Stimulated activated CD4-positive, alpha-beta T cell treated with anti-CD3 and anti-CD28 coated beads, Interleukin-1b, Interleukin-23, amount 100 ng/mL, for 1 hour (primary cell): ENCODE measurements at places on chromosomes 11 and 22.

DNA sequence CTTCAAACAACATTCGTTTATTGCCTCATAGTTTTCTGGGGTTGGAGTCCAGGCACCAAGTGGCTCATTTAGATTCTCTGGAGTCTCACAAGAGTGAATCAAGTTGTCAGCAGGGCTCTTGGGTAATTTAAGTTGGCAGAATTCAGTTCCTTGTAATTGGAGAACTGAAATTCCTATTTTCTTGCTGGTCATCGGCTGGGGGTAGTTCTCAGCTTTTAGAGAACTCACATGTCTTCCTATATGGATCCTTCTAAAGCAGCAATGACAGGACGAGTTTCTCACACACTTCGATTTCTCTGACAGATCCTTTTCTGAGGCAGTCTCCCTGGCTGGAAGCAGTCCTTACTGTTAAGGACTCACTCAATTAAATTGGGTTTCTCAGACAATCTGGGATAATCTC lies 17.3 kb upstream of the OOSP4B start:
- no peak for DNase-seq

DNA sequence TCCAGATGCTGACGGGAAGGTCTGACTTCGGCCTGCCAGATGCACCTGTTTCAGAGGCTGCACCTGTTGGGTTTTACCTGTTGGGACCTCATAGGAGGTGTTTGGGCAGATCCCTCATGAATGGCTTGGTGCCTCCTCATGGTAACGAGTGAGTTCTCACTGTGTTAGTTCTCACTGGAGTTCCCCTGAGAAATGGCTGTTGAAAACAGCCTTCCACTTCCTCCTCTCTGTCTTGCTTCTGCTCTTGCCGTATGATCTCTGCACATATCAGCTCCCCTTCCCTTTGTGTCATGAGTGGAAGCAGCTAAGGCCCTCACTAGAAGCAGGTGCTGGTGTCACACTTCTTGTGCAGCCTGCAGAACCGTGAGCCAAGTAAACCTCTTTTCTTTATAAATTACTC lies 207.6 kb upstream of the SEZ6L start:
- no peak for DNase-seq

DNA sequence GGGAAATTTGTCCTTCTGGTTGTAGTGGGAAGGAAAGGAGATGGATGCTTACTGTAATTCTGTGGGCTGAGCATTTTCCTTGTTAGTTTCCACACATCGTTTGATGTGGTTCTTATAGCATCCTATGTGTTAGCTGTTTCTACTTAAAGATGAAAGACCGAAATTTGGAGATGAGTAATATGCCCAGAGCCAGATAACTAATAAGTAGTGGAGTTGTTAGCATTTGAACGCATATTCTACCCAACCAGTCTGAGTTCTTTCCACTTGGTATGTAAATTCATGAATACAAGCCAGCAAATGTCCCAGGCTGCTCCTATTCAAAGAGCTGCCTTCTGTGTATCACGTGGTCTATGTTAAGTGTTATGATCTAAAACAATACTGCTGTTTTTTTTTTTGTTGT lies 14.6 kb downstream of the SPECC1L start:
- no peak for DNase-seq

DNA sequence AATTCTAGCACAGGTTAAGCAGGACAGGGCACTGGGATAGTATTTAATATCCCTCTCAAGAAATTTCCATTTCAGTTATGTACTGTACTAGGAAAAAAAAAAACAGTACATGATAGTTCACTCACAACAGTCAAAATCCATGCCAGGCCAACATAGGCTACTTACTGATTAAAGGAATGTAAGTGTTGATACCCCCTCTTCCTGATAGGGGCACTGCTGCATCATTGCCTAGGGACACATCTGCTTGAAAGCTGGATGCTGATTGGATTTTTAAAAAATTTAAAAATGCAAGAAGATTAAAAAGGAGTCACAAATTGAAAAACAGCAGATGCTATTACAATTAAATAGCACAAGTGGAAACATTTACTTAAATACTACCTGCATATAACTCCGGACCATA lies 43.4 kb downstream of the APOL5 start:
- no peak for DNase-seq

GRCh38 chr11:104165014-104165413 lies 1.1 kb upstream of the PDGFD start:
- no peak for DNase-seq

DNA sequence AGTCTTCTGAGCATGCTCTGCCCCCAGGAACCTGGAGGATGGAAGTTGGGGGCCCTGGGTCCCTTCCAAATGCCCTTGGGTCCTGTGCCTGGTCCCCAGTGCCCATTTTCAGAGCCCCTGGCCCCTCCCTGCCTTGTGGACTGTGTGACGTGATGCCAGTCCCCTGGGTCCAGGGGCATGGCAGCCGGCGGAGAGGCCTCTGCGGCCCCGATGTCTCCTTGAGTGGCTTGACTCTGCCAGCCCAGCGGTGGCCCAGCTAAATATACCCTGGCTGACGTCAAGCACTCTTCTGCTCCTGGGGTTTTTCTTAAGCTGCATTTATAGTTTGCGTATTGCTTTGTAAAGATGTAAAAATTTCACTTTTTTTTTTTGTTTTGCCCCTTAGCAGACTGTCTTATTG lies 35.2 kb upstream of the PARVG start:
- DNase-seq, result no peak

DNA sequence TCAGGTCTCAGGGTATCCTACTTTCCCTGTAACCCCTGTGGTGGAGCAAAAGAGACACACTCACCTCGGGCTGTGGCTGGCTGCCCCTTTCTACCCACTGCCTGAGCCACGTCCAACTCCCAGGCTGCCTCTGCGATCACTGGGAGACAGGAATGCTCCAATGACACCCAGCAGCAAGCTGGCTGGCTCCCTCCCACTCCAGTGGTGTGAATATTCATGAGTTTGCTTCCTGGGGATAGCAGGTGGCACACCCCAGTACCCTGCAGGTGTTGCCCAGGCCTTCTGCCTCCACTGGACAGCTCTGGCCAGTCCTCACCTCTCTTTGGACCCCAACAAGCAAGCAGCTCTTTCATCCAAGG lies 9.7 kb downstream of the GAL3ST1 start:
- DNase-seq, result no peak

GRCh38 chr22:24592058-24592850 lies 619 bp downstream of the LRRC75B start:
- no peak for DNase-seq

- DNase-seq, result no peak
These were observed 126.1 kb downstream of the HIPK3 start for GRCh38 chr11:33383075-33383919.

GRCh38 chr22:32533265-32534111 lies 58.9 kb downstream of the FBXO7 start:
- no peak for DNase-seq

GRCh38 chr11:130947481-130947880 lies 31.2 kb upstream of the SNX19 start:
- DNase-seq, result no peak

GRCh38 chr11:116590844-116591570 lies 181.8 kb downstream of the BUD13 start:
- DNase-seq, result no peak

DNA sequence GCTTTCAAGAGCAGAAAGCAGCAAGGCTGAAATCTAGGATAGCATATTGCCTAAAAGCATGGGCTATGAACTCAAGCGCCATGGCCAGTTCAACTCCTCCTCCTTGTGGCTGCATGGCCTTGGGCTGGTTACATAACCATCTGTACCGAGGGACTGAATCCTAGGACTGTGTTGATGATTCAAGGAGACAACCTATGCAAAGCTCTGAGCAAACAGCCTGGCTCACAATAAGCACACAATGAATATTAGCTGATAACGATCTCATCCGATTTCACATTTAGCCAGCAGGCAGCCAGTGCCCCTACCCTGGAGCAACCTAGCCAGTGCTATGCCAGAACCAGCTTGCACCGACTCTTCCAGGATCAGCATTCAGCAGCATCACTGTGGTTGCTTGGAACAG lies 698.4 kb downstream of the TBC1D22A start:
- no peak for DNase-seq

GRCh38 chr11:112581747-112582146 lies 321.1 kb upstream of the PLET1 start:
- no peak for DNase-seq

DNA sequence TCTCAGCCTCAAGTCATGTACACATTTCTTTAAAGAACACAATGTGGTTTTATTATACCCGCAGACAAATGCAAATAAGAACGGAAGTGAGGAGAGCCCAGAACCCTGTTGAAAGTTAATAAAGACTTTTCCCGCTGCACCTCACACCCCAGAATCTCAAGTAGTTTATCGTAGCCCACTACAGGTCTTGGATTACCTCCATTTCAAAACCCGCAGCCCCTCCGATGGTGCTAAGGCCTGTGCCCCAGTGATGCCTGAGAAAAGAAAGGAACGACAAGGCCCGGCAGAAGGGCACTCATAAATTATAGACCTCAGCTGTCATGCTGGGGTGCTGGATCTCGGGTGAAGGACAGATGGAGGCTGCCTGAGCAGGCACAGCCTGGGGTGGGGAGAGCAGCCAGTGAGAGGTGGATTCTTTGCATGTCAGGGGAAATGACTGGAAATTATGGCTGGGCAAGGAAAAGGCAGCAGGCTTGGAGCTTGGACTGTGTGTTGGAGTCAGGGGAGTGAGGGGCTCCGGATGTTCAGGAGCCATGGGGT lies 354.1 kb downstream of the NTM start:
- no peak for DNase-seq

GRCh38 chr11:36333468-36333867 lies 37.4 kb downstream of the PRR5L start:
- no peak for DNase-seq

DNA sequence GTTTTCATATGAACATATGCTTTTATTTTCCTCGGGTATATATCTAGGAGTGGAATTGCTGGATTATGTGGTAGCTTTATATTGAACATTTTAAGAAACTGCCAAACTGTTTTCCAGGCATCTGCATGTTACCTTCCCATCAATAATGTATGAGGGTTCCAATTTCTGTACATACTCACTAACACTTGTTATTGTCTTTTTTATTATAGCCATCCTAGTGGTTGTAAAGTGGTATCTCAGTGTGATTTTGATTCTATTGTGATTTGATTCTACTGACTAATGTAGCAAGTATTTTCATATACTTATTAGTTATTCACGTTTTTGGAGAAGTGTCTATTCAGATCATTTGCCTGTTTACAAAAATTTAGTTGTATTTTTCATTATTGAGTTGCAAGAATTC lies 2.0 kb downstream of the ANO5 start:
- no peak for DNase-seq

- no peak for DNase-seq
These were observed 16.6 kb downstream of the SAA1 start for GRCh38 chr11:18282626-18283025.

DNA sequence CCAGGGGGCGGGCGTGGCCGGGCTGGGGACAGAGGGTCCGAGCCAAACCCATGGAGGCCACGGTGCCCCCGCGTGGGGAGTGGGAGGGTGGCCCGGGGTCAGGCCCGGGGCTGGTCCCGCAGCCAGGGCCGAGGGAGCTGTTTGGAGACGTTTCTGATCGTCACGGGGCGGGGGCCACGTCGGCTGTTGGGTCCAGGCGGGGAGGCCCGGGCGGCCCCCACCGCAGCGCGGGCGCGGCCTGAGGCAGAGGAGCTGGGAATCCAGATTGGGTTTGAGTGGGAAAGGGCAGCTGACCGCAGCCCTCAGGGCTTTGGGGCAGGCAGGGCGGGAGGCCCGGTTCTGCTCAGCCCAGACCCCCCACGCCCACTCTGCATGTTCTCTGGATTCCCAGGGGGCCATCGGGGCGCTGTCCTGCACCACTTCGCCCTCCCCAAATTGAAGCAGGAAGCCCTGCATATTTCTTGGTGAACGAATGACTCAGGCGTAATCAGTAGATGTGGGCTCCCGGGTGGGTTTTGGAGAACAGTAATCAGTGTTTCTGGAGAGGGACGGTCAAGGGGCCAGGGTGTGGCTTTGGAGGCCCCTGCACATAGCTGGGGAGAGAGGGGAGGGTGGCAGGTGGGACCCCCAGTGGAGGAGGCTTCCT lies 583 bp downstream of the MRPL23 start:
- DNase-seq, result no peak

- DNase-seq, result no peak
These were observed 617 bp downstream of the CSKMT start for GRCh38 chr11:62665599-62666258.

- DNase-seq, result no peak
These were observed 80.8 kb downstream of the ST3GAL4 start for GRCh38 chr11:126436209-126436755.

- DNase-seq, result no peak
These were observed 622.2 kb upstream of the CNTN5 start for GRCh38 chr11:98398508-98398907.

- DNase-seq, result no peak
These were observed 92.3 kb downstream of the BLID start for GRCh38 chr11:122023614-122024250.

DNA sequence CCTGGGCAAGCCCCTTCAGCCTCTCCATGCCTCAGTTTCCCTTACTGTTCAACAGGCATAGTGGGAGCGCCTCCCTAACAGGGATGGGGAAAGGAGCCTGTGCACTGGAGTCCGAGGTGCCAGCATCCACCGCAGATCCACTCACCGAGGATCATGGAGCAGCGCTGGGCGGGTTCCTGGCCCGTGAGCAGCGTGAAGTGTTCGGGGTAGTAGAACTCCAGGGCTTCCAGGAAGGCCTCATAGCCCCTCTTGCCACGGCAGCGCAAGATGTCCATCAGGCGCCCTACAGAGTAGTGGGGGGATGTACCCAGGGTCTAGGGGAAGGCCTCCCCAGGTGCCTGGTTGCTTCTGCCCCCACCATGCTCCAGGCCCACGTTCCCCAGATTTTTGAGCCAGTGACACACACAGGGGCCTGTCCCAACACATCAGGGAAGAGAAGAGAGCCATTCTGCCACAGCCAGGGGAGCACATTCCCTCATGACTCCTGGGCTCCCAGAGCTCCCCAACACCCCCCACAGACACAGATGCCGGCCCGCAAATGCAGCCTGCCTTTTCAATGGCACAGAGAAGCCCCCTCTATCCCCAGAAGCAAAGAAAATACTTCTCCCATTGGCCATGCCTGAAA lies 1.3 kb downstream of the CARD10 start:
- DNase-seq, result no peak

- no peak for DNase-seq
These were observed 12.4 kb upstream of the SWAP70 start for GRCh38 chr11:9651481-9651880.

DNA sequence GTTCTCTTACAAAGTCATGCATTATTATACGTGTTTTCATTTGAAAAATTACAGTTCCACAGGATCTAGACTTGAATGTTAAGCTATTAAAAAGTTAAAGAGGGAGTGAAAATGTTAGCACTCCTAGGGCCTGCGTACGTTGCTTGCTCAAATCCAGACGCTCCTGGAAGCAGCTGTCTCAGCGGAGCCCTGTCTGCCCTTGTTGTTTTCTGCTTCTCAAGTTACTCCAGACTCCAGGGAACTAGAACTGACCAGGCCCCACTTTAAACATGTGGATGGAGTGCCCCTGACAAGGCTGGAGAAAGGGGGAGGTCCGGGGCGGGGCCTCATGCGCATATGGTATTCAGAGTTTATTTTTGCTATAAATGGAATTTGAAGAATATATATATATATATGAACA lies 9.6 kb downstream of the PARVB start:
- DNase-seq, result no peak

- no peak for DNase-seq
These were observed 12.5 kb downstream of the LRP4 start for GRCh38 chr11:46905806-46906205.

- no peak for DNase-seq
These were observed 22.5 kb downstream of the CABP7 start for GRCh38 chr22:29742326-29742725.

GRCh38 chr22:37996079-37996478 lies 11.7 kb upstream of the SOX10 start:
- no peak for DNase-seq
